ENCODE measurements at places on chromosomes 12 and 14.

GRCh38 chr14:70036665-70037064, 152.1 kb downstream of the SLC8A3 start:
- no peak overlapping the region for H3K27ac ChIP-seq
- no peak for DNase-seq
- no peaks in the 10 kb centered on the region for H3K36me3 ChIP-seq
- no peaks in the 10 kb centered on the region for H3K4me1 ChIP-seq
- H3K4me3 ChIP-seq: no peak overlapping the region

DNA sequence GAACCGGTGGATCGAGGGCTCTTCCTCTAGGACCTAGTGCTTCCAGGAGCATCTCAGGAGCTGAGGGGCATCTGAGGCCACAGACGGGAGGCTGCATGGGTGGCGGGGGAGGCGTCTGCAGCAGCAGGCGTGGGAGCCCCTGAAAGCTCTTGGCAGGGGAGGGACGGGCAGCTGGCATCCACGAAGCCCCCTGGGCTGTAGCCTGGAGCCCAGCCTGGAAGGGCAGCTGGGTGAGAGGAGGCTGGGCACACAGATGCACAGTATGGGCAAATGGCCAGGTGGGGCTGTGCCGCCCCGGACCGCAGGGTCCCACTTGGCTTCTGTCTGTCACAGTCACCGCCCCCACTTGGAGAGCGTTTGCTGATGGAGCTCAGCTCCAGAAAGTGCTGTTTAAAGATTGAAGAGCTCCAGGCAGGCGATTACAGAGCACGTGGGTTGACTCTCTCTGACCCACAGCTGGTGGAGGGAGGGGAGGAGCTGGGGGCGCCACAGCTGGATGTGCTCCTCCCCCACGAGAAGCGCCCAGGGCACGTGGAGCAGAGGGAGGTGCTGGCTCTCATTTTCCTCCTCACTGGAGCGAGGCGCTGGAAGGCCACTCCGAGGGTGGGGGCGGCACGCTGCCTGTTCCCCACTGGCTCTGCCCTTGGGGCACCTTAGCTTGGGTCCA, 155.0 kb upstream of the C14orf180 start:
- H3K36me3 ChIP-seq: no peaks in the 10 kb centered on the region
- no peaks in the 10 kb centered on the region for H3K27me3 ChIP-seq
- no peak overlapping the region for H3K27ac ChIP-seq
- no peak overlapping the region for H3K4me3 ChIP-seq
- no peaks in the 10 kb centered on the region for H3K4me1 ChIP-seq
- no peak for DNase-seq

GRCh38 chr14:75298187-75298965, 19.7 kb downstream of the FOS start:
- H3K4me1 ChIP-seq: peaks cover 23% of the 10 kb centered on the region
- peaks cover 1% of the 10 kb centered on the region for H3K27me3 ChIP-seq
- DNase-seq: no peak
- no peak overlapping the region for H3K4me3 ChIP-seq
- no peak overlapping the region for H3K27ac ChIP-seq

DNA sequence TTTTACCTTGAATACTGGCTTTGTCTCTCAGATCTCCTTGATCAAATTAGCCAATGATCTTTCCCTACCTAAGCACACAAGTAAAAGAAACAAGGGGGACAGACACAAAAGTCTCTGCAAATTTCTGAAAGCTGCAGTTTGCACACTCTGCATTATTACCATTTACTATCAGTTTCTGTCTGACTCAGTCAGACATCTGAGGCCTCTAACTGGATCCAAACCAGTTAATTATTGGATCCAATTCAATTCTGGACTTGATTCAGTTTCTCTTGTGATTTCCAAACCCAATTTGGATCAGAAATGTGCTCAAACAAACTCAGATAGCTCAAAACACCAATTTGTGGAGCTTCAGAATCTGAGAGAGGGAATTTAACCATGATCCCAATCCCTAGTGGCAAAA, 16.6 kb downstream of the SSTR1 start:
- H3K27me3 ChIP-seq: no peaks in the 10 kb centered on the region
- H3K27ac ChIP-seq: no peak overlapping the region
- H3K4me1 ChIP-seq: peaks cover 17% of the 10 kb centered on the region

- peaks cover 3% of the 10 kb centered on the region for H3K27me3 ChIP-seq
- peaks cover 84% of the 10 kb centered on the region for H3K4me1 ChIP-seq
- peak overlapping the region; percentile 80 for H3K4me3 ChIP-seq
- peaks cover 14% of the 10 kb centered on the region for H3K36me3 ChIP-seq
- H3K27ac ChIP-seq: peak overlapping the region; percentile 77
Observed at GRCh38 chr12:20492251-20492760, 124.0 kb downstream of the PDE3A start.

GRCh38 chr14:96698960-96699539, 98.1 kb upstream of the VRK1 start:
- no peak for DNase-seq
- peaks cover 5% of the 10 kb centered on the region for H3K27me3 ChIP-seq
- H3K4me3 ChIP-seq: no peak overlapping the region
- no peak overlapping the region for H3K27ac ChIP-seq
- H3K4me1 ChIP-seq: no peaks in the 10 kb centered on the region
- no peaks in the 10 kb centered on the region for H3K36me3 ChIP-seq

DNA sequence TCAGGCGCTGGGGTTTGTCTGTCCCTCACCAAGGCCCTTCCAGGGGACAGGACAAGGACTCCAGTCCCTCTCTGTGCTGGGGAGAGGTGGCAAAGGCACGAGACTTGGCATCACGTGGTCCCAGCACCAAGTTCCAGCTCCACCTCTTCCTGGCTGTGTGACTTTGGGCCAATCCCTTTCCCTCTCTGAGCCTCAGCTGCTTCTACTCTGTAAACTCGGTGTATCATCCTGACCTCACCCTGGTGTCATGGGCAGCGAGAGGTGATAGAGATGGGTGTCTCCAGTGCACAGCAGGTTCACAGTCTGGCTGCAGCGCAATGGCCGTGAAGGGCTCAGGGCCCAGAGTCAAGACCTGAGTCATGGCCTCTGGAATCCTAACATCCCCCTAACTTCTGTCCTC, 54.0 kb downstream of the MVK start:
- DNase-seq: no peak
- no peaks in the 10 kb centered on the region for H3K36me3 ChIP-seq
- H3K4me3 ChIP-seq: no peak overlapping the region
- H3K27ac ChIP-seq: no peak overlapping the region
- peaks cover 6% of the 10 kb centered on the region for H3K4me1 ChIP-seq
- peaks cover 27% of the 10 kb centered on the region for H3K27me3 ChIP-seq

GRCh38 chr12:32285021-32285420, 114.3 kb upstream of the FGD4 start:
- H3K27ac ChIP-seq: no peak overlapping the region
- H3K36me3 ChIP-seq: no peaks in the 10 kb centered on the region
- no peak for DNase-seq
- H3K4me1 ChIP-seq: peaks cover 4% of the 10 kb centered on the region

GRCh38 chr14:45743884-45744283, 490.9 kb upstream of the MIS18BP1 start:
- no peak overlapping the region for H3K27ac ChIP-seq
- no peaks in the 10 kb centered on the region for H3K36me3 ChIP-seq
- H3K27me3 ChIP-seq: no peaks in the 10 kb centered on the region
- no peak for DNase-seq

DNA sequence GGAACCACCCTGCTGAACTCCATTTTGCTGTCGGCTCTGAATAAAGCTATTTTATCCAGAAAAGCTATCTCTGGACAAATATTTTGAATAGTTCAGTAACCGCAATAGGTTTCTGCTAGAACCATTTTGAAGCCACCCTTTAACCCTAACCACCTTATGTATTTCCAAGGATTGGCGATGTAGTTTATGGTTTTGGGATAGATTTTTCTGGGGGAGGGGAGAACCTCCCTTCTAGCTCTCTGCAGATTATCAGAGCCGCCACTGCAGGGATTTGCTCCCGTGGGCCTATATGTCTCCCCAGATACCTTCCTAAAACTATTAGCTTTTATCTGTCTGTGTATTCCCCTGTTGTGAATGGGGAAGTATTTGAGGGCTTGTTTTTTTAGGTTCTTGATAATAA, 1.8 kb upstream of the TUBA1B start:
- peak overlapping the region; percentile 85 for H3K4me3 ChIP-seq
- no peak for DNase-seq
- H3K36me3 ChIP-seq: peaks cover 25% of the 10 kb centered on the region
- no peak overlapping the region for H3K27ac ChIP-seq
- peaks cover 36% of the 10 kb centered on the region for H3K4me1 ChIP-seq

- peaks cover 10% of the 10 kb centered on the region for H3K27me3 ChIP-seq
- no peak for DNase-seq
- no peak overlapping the region for H3K27ac ChIP-seq
- no peak overlapping the region for H3K4me3 ChIP-seq
Observed at GRCh38 chr14:100105357-100106169, 40.3 kb downstream of the EVL start.

GRCh38 chr12:52900896-52901714, 3.8 kb downstream of the KRT8 start:
- no peak overlapping the region for H3K4me3 ChIP-seq
- no peak for DNase-seq
- H3K27ac ChIP-seq: no peak overlapping the region
- H3K36me3 ChIP-seq: peaks cover 5% of the 10 kb centered on the region

- H3K4me3 ChIP-seq: no peak overlapping the region
- H3K27me3 ChIP-seq: peaks cover 3% of the 10 kb centered on the region
- no peaks in the 10 kb centered on the region for H3K36me3 ChIP-seq
- H3K27ac ChIP-seq: no peak overlapping the region
- H3K4me1 ChIP-seq: peaks cover 10% of the 10 kb centered on the region
Observed at GRCh38 chr12:47768323-47768811, 4.7 kb upstream of the SLC48A1 start.

- H3K4me3 ChIP-seq: peak overlapping the region; percentile 96
- H3K27ac ChIP-seq: peak overlapping the region; percentile 92
- H3K27me3 ChIP-seq: peaks cover 7% of the 10 kb centered on the region
- no peak for DNase-seq
- H3K4me1 ChIP-seq: peaks cover 62% of the 10 kb centered on the region
Observed at GRCh38 chr12:122896662-122897061, 738 bp upstream of the VPS37B start.
